Caki2 (cell line): ENCODE measurements at places on chromosomes 16 and 17. TPM values are rescaled to one million over a fixed set of nuclear protein-coding genes. Genes with fewer than 3 reads are reported as not detected.
A peak's percentile ranks its signal among the peaks of the same experiment; 100 is the strongest.

GRCh38 chr17:60249290-60249826 is 99.6 kb downstream of the CA4 start:
- DNase-seq: no peak

- DNase-seq: no peak
These were observed 536.9 kb downstream of the TMEM114 start for GRCh38 chr16:8053437-8053836.

- no peak for DNase-seq
These were observed 14.5 kb upstream of the FOXF1 start for GRCh38 chr16:86495756-86496261.

DNA sequence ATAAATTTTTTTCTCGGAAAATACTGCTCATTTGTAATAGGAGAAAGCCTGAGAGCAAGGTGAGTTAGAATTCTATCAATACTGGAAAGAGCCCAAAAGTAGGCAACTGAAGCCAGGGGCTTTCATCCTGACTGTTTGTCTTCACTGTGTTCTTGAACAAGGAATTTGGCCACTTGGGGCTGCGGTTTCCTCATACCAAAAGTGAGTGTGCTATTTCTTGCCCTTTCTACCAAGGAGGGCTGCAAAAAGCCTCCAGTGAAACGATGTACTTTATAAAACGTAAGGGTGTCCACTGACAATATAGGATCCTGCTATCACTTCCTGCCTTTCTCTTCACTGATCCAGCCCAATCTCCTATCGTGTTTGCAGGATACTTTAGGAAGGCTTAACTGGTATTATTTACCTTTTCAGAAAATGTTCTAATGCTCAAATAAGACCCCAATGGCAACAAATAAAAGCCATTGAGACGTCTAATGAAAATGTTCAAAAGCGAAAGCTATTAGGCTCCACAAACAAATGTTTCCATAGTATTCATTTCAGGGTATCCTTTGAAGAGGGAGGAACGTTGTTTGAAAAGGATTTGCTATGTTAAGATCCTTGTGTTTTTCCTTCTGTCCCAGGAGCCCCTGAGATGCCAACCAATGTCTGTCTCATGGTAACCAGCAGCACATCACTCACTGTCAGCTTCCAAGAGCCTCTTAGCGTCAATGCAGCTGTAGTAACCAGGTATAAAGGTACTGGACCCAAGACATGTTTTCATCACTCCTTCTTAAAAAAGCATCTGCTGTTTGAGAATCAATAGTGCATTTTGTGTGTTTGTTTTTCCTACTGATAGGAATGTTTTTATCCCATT is 219.3 kb upstream of the NOG start:
- DNase-seq: no peak

DNA sequence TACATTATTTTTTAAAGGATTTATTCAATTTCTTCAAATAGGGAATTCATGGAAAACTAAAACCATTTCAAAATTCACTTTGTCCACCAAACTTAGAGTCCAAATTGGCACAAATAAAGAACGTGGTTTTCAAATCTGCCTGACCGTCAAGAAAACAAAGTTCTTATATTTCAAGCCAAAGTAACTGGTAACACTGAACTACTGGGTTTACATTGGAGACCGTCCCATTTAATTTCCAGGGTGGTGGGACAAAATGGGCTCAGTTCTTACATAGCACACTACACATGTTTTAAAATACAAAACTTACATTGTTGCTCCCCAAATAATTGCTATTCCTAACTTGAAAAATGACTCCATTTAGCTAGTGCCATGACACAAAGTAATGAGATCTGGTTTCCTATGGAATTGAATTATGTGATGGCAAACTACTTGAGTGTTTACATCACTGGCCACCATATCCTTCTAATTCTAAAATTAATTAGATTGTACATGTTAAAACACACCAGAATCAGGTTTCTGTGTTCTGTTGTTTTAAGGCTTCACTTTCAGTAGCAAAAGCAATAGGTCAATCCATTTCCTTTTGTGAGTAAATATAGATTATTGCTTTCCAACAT is 6.5 kb downstream of the PSME3IP1 start:
- DNase-seq: no peak

- DNase-seq: no peak
These were observed 8.2 kb downstream of the SYNGR2 start for GRCh38 chr17:78176548-78177025.

GRCh38 chr17:75922963-75923874 is 17.6 kb downstream of the FBF1 start:
- DNase-seq: no peak

GRCh38 chr17:38628441-38628840 is 22.7 kb upstream of the SRCIN1 start:
- peak; percentile 70 for DNase-seq

Gene GGT6
- not detected in 2 replicates for total RNA-seq
